ENCODE measurements at places on chromosomes 2 and 18. TPM values are rescaled to one million over a fixed set of nuclear protein-coding genes. Genes with fewer than 3 reads are reported as not detected.

RTKN gene
- 0.36 TPM for total RNA-seq

TTLL4 gene
- total RNA-seq = 38.3 TPM

DPP10 gene
- not detected for total RNA-seq

GIGYF2 gene
- total RNA-seq = 62.5 TPM
